ENCODE measurements at places on chromosomes 4 and X.

GRCh38 chrX:10576777-10577447 lies 43.5 kb downstream of the MID1 start:
- no peak for DNase-seq

GRCh38 chr4:175873707-175874106 lies 61.6 kb upstream of the GPM6A start:
- DNase-seq: no peak

- no peak for DNase-seq
Observed at GRCh38 chr4:128654465-128654864, 155.0 kb upstream of the JADE1 start.

- no peak for DNase-seq
Observed at GRCh38 chr4:153785910-153786721, 2.8 kb downstream of the SFRP2 start.

DNA sequence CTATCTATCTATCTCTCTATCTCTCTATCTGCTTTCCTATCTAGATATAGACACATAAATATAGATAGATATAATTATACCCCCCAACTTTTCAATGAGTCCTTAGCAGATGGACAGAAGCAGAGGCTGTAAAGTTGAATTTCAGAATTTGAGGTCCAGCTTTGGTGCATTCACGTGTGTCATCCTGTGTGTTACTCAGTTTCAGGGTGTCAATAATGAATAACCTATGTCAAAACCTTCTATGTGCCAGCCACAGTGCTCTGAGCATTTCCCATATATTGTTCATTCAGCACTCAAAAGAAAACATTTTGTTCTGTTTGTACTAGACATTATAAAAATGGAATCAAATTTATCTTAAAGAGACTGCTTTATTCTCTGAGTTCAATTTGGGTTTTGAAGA lies 310.0 kb downstream of the ARHGAP24 start:
- no peak for DNase-seq

DNA sequence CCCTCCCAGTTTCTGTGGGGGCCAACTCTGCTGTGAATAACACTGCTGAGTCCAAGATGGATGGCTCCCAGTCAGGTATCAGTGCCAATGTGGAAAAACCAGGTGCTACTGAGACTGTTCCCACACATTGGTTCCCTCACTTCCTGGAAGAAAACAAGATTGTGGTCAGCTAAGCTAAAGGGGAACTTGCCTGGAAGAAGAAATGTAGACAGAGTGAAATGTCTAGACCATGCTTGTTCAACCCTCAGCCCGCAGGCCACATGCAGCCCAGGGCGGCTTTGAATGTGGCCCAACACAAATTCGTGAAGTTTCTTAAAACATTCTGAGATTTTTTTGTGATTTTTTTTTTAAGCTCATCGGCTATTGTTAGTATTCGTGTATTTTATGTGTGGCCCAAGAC lies 28.6 kb upstream of the UTP14A start:
- no peak for DNase-seq

DNA sequence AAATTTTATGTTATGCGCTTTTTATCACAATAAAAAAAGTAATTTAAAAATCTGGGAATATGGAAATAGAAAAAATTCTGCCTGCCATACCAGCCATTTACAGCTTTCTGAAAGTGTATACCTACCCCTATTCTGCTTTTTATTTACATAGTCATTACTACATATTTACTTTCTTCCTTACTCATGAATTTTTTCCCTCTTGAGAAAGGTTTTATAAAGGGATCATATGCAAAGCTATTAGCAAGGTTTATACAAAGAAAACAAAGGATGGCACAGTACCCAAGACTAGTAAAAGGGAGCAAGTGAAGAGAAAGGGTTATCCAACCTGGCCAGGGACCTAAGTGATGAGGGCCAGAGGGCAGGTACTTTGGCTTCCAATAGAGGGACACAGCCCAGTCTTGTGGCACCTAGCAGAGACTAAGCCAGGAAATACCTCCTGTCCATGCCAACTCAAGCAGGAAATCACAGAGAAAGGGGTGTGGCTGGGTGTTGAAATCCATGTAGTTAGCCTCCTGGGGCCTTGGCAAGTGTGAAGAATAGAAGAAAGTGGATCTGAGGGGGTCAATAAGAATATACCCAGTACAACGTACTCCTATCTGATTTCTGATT lies 207.3 kb upstream of the VEGFC start:
- DNase-seq: no peak

DNA sequence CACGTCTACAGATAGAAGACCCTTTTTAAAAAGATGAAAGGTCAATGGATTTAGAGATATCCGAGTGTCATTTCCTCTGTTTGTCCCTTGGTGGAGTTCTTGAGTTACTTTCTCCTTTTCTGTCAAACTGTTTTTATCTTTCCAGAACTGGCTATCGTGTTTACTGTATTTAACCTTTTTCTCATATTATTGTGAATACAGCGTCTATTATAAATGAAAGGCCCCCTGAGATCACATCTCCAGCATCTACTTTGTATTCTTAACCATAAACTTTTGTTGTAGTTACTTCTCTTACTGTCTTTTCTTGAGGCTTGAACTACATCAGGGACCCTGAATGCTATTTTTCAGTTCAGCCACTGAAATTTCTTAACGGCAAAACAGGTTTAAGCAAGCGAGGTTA lies 4.0 kb upstream of the PCDH7 start:
- DNase-seq: no peak

- no peak for DNase-seq
Observed at GRCh38 chr4:140116442-140117104, 37.4 kb downstream of the MAML3 start.

GRCh38 chr4:55483315-55483714 lies 63.4 kb downstream of the CLOCK start:
- no peak for DNase-seq

DNA sequence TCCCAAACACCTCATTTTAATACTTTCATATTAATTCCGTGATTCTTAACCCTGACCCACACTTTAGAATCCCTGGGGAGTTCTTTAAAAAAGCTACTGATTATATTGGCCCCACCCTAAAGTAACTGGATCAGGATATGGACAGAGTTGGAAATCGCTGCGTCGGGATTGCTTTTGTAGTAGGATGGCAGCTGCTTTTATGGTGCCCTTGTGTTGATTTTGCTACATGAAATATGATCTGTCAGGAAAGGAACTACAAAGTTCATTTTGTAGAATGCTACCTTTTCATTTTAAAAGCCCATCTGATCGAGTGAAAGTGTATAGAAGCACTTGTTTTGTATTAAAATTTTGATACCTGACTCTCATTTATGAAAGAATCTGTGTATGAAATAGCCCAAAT lies 43.6 kb downstream of the TMEM131L start:
- DNase-seq: no peak

GRCh38 chr4:11428231-11428898 lies at the start of gene HS3ST1:
TSS of gene HS3ST1 (minus strand) at chr4:11428894. CDS start at chr4:11400005, 28,889 bp downstream.
- no peak for DNase-seq

GRCh38 chr4:153131596-153131995 lies 72.6 kb upstream of the TRIM2 start:
- DNase-seq: no peak

GRCh38 chr4:47704693-47705325 lies 133.1 kb downstream of the CORIN start:
- no peak for DNase-seq

DNA sequence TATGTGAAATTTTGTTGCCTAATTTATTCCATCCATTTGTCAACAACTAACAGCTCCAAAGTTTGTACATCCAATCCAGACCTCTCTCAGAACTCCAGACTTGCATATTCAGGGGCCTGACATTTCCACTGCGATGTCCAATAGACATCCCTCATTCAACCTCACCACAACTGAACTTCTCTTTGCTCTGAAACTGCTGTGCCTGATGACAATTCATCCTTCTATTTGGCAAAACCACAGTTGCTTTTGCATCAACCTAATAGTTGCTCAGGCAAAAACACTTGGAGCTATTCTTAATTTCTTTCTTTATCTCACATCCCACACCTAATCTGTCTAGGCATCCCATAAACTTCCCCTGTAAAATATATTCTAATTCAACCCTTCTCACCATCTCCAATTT lies 56.5 kb downstream of the ANTXR2 start:
- DNase-seq: no peak
